ENCODE measurements at places on chromosomes 7 and 10.
A peak's percentile ranks its signal among the peaks of the same experiment; 100 is the strongest.

DNA sequence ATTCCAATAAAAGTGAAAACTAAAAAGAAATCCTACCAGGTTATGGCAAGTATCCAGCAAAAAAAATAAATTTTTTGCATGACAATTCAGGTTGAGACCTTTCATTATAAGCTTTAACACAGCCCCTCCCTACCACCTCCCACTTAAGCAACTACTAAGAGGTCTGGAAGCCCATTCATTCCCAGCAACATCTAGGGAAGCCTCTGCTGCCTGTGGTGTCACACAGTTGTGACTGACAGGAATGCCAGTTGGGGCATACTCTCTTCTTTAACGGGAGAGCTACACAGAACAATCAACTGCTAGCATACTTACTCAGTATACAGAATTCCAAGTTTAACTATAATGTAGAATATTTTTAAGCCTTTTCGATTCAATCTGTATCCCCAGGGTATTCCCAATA, 27.8 kb downstream of the ABI1 start:
- no peak for DNase-seq

DNA sequence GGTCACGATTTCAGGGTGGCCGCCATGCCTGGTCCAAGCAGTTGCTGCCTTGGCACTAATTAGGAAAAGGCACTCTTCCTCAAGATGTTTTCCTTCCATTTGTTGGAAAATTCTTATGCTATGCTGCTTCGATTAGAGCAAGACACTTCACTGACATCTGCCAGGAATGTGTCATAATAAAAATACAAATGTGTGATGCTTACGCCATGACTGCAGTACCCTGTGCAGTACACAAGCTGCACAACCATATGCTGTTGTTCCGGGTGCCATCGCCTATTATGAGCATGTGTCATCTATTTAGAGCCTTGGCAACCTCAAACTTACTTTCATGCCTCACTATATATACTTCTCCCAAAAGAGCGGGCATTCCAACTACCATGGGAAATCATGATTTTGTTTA, 14.9 kb upstream of the MPP7 start:
- no peak for DNase-seq

DNA sequence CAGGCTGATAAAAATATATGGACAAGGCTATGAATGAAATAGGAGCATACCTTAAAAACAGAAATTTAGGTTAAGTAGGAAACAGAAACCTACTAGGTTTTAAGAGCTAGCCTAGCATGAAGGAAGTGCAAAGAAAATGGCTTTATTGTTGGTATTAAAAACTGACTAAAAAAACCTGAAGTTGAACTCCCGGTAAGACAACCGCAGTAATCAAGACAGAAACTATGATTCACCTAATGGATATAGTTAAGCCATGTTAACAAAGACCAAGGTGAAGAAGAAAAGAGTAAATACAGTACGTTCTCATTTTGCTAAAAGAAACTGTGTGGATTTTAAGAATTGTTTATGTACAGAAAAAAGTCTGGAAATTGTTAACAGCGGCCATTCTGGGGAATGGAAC, 2.5 kb downstream of the RTKN2 start:
- no peak for DNase-seq

DNA sequence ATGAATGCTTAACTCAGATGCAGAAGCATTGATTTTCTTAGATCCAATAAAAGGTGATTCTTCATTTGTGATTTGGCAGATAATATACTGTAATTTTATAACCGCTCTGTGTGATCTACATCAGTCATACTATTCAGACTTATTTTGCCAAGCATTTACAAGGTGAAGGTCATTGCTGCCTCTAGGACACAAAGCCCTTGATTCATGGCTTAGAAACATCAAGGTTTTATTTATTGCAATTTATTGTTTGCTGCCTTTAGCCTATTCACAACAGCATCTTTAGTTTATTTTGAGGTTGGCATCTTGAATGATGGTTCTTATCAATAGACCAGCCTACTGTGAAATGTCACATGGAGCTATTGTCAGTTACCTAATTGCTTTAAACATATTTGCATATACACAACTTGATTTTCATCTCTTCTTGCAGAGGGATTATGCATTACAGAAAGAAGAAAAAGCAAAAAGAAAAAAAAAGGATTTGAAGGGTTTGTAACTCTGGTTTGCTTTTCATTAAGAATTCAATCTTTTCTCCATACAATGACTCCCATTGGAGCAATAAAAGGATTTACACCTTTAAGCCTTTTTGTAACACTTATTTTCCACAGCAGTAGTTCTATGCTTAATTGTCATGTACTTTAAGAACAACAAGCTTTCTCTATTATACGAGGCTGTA, 1371.6 kb upstream of the CELF2 start:
- no peak for DNase-seq

DNA sequence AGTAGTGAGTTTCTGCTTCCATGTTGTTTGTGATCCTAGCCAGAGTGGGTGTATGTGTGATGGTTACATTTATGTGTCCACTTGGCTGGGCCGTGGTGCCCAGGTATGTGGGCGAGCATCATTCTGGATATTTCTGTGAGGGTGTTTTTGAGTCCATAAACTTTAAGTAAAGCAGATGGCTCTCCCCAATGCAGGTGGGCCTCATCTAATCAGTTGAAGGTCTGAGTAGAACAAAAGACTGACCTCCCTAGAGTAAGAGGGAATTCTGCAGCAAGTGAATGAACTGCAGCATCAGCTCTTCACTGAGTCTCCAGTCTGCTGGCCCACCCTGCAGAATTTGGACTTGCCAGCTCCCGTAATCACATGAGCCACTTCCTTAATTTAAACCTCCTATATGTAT, 571.9 kb downstream of the ACTR3B start:
- DNase-seq, result no peak

GRCh38 chr7:73683788-73684693, 644 bp downstream of the BUD23 start:
- no peak for DNase-seq

DNA sequence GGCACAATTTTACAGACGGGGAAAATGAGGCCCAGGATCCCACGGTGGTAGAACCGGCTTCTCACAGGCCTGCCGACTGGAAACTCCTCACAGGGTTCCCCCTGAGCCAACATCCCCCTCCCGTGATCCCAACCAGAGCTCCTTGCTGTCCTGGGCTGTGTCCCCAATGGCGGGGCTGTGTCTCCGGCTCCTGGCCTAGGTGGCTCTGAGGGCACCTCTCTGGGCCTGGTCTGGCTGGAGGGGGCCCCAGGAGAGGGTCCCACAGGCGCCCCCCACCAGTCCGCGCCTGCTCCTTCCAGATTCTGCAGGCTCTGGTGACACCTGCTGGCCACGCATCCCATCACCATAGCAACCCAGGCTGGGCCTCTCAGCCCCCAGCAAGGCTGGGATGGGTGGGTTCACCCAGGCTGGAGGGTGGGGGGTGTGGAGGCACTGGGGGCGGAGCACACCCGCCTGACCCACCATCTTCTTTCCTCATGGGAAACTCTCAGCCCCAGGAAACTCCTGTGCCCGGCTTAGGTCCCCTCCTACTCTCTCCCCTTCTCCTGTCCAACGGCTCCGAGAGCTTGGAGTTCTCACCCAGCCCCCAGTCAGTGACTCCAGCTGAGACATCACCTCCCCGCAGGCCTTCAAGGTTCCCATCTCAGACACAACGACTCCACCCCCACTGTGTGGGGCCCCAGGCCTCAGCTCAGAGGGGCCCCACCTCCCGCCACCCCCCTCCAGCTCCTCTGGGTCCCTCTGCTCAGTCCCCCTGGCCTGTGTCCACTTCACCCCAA, 27.1 kb upstream of the TNRC18 start:
- peak; percentile 74 for DNase-seq

DNA sequence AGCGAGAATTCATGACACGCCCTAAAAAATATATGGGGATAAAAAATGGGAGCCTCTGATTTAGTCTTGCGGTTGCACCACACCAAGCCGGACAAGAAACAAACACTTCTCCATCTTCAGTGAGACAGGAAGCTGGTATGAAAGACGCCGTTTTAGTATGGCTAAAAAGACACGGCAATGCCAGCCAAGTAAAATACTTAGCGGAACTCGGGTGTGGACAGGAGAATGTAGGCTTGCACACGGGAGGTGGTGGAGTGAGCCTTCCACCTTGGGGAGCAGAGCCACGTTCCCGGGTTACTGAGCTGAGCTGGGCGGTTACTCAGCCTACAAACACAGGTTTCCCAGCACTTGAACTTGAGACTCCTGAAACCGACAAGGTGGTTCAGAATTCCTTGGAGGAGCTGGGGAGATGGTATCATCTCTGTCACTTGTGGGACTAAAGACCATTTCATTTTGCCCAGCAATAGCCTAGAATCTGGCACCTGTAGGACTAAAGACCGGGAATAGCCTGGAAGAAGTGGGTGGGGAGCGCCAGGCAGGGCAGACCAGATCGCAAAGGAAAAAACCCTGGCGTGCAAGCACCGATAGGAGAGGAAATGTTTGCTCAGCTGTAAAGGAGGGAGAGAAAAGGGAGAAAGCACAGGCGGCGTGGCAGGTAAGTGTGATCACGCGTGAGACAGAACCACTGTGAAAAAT, 34.8 kb upstream of the SEPHS1 start:
- no peak for DNase-seq

DNA sequence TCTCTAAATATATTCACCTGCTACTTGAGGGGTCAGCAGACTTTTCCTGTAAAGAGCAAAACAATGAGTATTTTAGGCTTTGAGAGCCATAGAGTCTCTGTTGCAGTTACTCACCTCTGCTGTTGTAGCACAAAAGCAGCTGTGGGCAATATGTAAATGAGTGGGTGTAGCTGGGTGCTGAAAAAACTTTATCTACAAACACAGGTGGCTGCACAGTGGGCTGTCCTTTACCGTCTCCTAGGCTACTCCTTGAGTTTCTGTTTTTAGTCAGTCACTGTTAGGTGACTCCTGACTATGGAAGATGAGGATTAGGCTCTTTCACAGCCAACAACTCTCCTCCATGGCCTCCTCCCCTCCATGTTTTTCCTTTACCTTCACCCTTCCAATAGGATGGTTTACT, 286.1 kb upstream of the C7orf33 start:
- DNase-seq, result no peak

GRCh38 chr10:112898540-112899390, 51.3 kb upstream of the TCF7L2 start:
- no peak for DNase-seq

- no peak for DNase-seq
Measured at GRCh38 chr7:65379318-65379717, 5.7 kb downstream of the ZNF92 start.

DNA sequence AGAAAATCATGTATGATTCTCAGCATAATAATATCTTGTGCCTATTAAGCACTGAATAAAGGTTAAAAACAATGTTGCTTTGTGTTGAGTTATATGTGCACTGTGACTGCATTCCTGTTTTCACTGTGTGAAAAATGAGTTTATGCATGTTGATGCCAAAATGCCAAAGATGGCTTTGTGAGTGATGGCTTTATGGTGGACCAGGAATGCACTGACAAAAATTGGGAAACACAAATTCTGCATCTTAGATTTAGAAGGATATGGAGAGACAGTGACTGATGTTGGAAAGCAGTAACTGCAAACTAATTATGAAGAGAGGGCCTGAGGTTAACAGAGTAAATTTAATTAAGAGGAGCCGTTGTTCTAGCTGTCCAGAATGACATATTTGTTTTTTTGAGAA, 440.4 kb downstream of the KIF20B start:
- DNase-seq, result no peak

DNA sequence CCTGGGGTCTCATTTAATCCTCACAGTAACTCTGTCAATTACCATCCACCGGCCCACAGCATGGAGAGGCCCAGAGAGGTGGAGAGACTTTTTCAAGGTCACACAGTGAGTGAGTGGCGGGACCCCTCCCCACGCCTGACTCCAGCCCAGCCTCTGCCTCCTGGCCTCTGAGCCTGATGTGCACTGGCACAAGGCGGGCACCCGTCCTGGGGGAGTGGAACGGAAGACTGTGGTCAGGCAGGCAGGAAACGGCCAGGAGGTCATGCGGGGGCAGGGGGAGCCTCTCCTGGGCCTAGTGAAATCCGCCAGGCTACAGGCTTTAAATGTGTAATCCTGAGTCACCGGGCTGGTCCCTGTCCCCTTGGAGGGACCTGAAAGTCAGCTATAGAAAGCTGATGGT, 32.2 kb downstream of the ZCCHC24 start:
- DNase-seq, result no peak

GRCh38 chr10:101745074-101745696, 30.7 kb downstream of the FGF8 start:
- DNase-seq, result no peak

DNA sequence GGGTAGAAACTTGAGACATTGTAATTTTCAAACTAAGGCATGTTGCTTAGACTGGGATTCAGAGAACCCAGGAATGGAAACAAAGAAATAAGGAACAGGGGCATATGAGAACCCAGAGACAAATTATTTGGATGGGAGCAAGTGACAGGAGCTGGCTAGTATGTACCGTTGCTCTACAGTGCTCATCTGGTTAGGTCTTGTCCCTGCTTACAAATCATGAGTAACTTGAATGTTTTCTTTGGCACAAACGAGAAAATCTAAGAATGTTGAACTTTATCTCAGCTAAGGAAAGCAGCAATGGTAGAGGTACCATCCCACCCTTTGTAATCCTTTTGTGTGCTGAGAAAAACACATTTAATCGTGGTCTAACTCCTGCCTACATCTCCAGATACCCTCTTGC, 116.0 kb upstream of the IMMP2L start:
- DNase-seq, result no peak

DNA sequence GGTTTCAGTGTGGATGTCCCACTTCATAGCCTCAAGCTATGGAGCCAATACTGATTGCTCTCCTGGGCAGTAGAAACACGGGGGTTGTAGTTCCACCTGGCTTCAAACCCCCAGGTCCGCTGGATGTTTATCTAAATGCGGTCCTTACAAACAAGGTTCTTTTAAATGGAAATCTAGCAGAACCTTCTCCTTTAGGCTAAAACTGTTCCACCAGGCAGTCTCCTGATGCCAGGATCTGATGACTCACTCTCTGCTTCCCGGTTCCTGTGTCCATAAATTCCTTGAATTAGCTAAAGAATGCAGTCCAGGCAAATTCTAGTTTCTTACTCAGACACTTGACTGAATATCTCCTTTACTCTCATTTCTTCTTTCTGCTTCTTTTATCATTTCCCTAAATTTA, 108.4 kb upstream of the FAM3C start:
- no peak for DNase-seq

DNA sequence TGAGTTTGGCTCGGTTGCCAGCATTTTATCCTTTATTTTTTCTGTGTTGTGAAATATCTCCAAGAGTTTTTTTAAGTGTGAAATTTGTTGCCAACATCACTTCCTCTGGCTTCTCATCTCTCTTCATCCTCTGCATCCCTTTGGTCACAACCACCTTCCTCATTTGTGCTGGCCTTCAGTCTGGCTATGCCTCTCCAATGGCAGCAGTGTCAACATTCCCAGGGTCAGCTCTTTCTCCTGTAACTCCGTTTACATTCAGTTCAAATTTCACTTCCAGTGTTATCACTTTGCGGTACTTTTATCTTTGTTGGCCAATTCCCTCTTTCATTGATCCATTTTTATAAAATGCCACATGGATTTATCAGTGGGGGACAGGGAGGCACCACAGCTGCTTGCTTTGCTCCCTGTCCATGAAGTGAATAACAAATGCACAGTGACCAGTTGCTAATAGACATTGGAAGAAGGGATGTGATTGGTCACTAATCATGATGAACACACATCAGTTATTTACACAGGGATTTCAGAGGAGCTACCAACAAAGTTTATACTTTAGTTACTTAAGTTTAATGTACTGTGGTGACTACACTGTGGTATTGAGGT, 311.4 kb upstream of the LRGUK start:
- no peak for DNase-seq

- no peak for DNase-seq
Measured at GRCh38 chr7:77239471-77239870, 39.9 kb upstream of the FGL2 start.

Data from left ventricle myocardium superior (tissue), 1 donor.